CD4-positive, CD25-positive, alpha-beta regulatory T cell (primary cell): ENCODE measurements at places on chromosomes 1 and 21. TPM values are rescaled to one million over a fixed set of nuclear protein-coding genes. Genes with fewer than 3 reads are reported as not detected.

GRCh38 chr1:203913073-203913521 lies 51.7 kb downstream of the SNRPE start:
- no peak for DNase-seq

DNA sequence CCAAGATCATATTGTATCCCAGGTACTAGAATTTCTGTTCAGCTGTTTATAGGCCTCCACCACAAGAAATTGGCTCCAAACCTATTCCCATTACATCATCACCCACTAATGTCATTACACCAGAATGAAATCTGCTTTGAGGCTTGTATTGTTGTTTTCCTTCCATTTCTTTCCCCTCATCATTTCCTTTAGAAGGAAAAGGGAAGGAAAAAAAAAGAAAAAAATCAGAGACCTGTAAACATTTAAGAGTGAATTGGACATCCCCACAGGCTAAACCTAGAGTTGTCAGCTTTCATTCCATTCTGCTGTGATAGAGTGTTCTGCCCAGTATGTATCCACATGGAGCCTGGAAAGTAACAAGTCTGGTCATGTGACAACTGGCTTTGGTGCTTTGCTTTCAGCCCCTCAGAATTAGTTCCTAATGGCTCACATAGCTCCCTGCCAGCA lies 44.6 kb downstream of the NFYC start:
- DNase-seq: no peak

- DNase-seq: no peak
These were observed 9.8 kb downstream of the THAP3 start for GRCh38 chr1:6634371-6635052.

DNA sequence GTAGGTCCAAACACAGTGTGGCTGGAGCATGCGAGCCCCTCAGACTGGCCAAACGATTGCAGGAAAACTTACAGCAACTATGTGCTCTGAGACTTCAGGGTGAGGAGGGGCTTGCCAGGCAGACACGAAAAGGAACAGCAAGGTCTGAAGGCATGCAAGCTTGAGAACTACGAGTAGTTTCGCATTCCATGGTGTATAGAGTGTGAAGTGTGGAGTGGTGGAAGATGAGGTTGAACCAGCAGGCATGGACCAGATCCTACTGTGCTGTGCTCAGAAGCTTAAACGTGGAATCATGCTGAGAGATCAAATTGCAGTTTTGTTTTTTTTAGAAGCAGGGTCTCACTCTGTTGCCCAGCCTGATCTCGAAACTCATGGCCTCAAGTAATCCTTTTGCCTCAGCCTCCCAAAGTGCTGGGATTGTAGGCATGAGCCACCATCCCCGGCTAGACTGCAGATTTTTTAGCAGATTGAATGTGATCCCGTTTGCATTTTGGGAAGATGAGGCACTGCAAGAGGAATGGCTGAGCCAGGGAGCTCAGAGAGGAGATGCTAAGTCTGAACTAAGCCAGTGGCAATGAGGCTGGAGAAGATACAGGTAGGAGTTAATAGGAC lies 5.1 kb upstream of the TFAP2E start:
- no peak for DNase-seq

DNA sequence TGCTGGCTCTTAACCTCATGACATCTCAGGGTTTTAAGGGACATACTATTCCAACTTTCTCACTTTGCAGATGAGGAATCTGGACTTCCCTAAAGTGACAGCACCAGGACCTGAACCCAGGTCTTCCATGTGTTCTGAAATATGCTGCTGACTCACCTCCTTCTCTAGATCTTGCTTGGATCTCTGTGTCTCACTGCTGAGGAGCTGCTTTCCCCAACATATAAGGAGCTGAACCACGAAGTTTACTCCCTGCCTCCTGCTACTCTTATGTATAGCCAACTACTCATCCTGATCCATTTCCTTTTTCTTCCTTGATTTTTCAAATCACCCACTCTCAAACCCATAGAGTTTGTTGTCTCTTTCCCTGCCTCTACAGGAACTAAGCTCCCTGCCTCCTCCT lies 38.2 kb downstream of the ALG14 start:
- no peak for DNase-seq

- no peak for DNase-seq
These were observed 44.3 kb downstream of the SLC16A1 start for GRCh38 chr1:112911506-112912220.

DNA sequence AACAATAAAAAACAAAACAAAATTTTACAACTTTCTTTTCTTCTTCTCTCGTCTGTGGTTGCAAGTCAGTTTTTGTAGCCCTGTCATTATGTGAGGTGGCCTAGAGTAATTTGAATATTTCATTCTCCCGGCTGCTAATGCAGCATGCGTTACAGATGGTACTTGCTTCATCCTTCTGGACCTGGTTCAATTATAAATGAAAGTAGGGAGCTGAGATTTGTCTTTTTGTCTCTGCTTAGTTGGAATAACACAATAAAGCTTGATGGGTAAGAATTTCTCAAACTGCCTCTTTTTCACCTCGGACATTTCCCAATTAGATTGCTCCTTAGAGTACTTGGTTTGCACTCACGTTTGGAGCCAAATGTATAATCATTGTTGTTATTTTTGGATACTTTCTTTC lies 201.6 kb downstream of the PBX1 start:
- no peak for DNase-seq

Gene SPATA45
- not detected for total RNA-seq

Gene DNASE2B
- not detected for total RNA-seq
